ENCODE measurements at places on chromosomes 5 and 9.

- DNase-seq, result no peak
These were observed 3.2 kb upstream of the FBLL1 start for GRCh38 chr5:168525856-168526255.

- peak; percentile 66 for DNase-seq
These were observed 56.4 kb upstream of the RPL26L1 start for GRCh38 chr5:172902497-172903472.

DNA sequence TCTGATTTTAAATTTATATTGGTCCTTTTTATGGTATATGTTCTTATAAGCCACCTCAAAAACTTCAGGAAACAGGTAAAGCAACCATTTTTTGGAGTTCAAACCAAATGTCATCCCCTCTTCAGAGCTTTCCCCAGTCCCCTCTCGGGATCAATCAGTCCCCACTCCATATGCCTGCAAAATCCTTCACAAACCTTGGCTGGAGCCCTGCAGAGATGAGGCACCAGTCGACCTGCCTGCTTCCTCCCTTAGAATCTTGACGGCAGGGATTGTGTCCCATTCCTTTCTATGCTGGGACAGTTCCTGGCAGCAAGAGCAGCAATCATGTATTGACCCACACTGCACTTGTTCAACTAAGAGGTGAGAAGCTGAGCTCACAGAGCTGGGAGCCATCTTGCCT lies 22.6 kb downstream of the B4GALT1 start:
- DNase-seq, result no peak

GRCh38 chr5:15533129-15533893 lies 33.3 kb downstream of the FBXL7 start:
- DNase-seq, result no peak

GRCh38 chr5:17412760-17413671 lies 85.0 kb upstream of the TAF11L2 start:
- DNase-seq, result no peak

GRCh38 chr9:99181621-99182020 lies 40.1 kb downstream of the ALG2 start:
- no peak for DNase-seq

DNA sequence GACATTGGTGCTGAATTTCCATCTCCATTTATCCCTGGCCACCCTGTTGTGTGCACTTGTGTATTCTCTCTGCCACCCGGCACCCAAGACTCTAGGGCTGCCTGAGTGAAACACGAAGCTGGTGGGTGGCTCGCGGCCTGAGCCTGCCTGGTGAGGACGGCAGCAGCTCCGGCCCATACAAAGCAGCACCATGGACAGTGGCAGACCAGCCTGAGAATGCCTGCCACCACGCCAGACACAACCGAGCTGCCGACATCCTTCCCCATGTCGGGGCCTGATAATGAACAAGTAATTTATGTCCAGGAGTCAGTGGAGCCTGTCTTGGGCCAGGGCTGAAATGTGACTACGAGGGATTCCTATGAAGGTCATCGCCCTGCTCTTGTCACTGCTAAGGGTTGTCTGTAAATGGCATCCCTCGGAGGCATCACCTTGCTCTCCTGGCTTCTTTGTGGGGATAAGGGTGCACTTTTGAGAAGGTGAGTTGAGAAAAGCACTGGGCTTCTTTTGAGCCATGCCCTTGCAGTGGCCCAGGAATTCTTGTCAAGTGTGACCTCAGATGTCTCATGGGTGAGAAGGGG lies 175.7 kb downstream of the MELK start:
- no peak for DNase-seq

DNA sequence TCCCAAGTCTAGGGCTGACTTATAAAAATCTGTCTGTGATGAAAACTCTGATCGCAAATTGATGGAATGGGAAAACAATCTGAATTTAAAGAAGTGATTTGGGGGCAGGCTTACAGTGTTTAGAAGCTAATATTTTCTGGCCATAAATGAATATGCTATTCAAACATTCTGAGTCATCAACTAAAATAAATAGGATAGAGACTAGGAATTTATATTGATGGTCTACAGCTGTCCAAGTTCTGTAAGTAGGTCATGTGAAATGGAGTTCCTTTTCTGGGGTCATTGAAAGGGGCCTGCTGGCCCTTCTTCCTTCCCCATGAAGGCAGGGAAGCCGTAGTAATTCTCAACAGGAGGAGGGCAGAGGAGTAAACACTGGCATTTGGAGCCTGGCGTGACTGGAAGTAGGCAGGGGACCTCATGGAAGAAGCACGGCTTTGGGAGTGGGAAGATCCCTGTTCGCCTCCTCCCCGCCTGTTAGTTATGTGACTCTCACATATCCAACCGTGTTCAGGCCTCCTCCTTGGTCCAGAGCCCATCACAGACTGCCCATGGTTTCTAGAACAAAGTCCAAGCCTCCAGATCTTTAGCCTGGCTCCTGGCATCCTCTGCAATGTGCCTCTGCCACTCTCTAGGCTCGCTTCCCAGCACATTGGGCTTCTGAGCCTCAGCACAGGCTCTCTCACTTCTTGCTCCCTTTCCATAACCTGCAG lies 31.7 kb downstream of the ALG2 start:
- no peak for DNase-seq
